ENCODE measurements at places on chromosomes 3 and 15. TPM values are rescaled to one million over a fixed set of nuclear protein-coding genes. Genes with fewer than 3 reads are reported as not detected.

The MCF2L2 gene
- 0.21 TPM for polyA plus RNA-seq

The ANKDD1A gene
- 6.1 TPM for polyA plus RNA-seq

The TJP1 gene
- polyA plus RNA-seq: 41.6 TPM

The U2SURP gene
- polyA plus RNA-seq: 79.7 TPM

The HIGD2B gene
- not detected for polyA plus RNA-seq

The MEGF11 gene
- polyA plus RNA-seq: 0.26 TPM

The BCL2A1 gene
- 0.34 TPM for polyA plus RNA-seq

The PTPRG gene
- 29.4 TPM for polyA plus RNA-seq

The EFCAB12 gene
- 0.13 TPM for polyA plus RNA-seq

The STAC gene
- polyA plus RNA-seq: 35.4 TPM
